ENCODE measurements at places on chromosomes 1 and 21.
A peak's percentile ranks its signal among the peaks of the same experiment; 100 is the strongest.

- peak; percentile 94 for DNase-seq
Measured at GRCh38 chr1:153626904-153627714, at the start of gene S100A13. Gene S100A13 (minus strand): TSS chr1:153627505. CDS start chr1:153626472, 1,033 bp downstream.

DNA sequence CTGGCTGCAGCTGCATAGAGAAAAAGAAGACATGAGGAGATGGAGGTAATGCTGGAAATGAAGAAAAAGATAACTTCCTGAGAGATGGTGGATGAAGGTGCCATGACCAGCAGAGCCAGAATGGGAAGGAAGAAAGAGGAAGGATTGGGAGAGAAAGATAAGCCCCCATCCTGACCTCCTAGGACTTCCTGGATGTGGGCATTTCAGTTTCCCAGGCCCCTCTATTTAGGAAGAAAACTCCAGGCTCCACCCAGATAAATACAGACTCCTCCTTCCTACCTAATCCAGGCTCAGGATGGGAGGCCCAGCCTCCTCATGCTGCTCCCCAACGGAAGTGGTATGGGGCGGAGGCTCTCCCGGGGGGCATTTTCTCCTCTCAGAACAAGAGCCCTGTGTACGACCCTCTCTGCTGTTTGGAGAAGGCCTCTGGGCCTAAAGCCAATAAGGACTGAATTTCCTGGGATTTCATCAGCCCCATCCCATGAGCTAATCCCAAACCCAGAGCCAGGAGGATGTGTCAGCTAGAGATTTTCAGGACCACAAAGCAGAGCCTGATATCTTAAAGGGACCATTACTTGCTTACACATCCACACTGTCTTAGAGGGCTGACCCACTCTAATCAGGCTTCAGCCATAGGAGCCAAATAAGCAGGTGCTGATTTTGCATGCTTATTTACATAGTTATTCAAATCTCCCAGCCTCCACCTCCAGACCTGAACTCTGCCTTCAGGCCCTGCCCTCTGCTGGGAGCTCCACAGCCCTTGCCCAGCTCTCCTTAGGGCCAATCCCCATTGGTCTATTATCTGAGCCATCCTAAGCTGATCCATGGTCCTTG, 5.1 kb upstream of the ARHGEF2 start:
- DNase-seq, result peak; percentile 95

GRCh38 chr1:186304982-186305949, 69.8 kb downstream of the TPR start:
- peak; percentile 71 for DNase-seq

- no peak for DNase-seq
Measured at GRCh38 chr1:37100310-37100709, 66.0 kb upstream of the GRIK3 start.

DNA sequence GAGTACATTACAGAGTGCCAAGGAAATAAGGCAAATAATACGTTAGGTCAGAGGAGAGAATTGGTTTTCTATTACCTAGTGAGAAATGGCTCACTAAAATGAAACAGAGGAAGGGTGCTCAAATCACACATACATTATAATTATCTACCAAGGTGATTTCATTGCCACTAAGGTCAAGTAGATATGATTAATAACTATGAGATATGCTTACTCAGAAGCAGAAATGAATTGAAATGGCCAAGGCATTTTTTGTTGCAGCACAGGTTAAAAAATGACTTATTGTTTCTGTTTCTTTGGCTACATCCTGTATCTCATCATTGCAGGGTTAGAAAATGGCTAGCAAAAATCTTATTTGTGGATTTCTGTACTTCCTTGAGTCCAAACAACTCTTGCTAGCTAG, 154.5 kb upstream of the GORAB start:
- no peak for DNase-seq

- DNase-seq, result no peak
Measured at GRCh38 chr1:117623141-117623540, 17.3 kb downstream of the TENT5C start.

GRCh38 chr21:26982767-26983166, 15.9 kb upstream of the ADAMTS5 start:
- DNase-seq, result peak; percentile 81

GRCh38 chr1:4164965-4165364, 264.9 kb upstream of the C1orf174 start:
- no peak for DNase-seq

- DNase-seq, result peak; percentile 58
Measured at GRCh38 chr1:183025782-183026774, 2.9 kb downstream of the LAMC1 start.

GRCh38 chr1:121471523-121471922, 286.7 kb downstream of the SRGAP2C start:
- DNase-seq, result no peak

GRCh38 chr1:208974717-208975116, 608.8 kb upstream of the CAMK1G start:
- no peak for DNase-seq

DNA sequence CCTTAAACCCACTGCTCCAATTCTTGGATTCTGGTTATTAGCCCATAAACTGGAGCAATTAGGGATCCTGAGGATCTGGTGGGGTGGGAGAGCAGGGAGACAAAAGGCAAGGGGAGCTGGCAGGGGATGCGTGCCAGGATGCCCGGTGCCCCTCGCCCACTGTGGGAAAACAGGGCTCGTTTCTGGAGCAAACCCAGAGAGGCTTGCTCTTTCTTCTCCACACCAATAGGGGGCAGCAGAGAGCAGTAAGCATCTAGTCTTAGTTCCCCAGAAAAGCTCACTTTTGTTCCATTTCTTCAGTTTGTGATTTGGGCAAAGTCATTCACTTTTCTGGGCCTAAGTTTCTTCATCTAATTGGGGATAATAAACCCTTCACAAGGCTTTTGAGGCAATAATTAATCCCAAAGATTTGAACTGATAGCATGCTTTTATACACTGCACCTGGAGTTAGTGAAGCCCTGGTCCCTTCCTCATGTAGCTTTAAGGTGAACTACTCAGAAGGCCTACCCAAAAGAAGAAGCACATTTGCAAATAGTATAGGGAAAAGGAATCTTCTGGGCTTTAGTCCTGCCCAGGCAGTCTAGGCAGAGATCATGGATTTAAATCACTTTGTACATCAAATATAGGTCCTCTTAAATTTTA, 160.6 kb upstream of the USP24 start:
- DNase-seq, result peak; percentile 41

DNA sequence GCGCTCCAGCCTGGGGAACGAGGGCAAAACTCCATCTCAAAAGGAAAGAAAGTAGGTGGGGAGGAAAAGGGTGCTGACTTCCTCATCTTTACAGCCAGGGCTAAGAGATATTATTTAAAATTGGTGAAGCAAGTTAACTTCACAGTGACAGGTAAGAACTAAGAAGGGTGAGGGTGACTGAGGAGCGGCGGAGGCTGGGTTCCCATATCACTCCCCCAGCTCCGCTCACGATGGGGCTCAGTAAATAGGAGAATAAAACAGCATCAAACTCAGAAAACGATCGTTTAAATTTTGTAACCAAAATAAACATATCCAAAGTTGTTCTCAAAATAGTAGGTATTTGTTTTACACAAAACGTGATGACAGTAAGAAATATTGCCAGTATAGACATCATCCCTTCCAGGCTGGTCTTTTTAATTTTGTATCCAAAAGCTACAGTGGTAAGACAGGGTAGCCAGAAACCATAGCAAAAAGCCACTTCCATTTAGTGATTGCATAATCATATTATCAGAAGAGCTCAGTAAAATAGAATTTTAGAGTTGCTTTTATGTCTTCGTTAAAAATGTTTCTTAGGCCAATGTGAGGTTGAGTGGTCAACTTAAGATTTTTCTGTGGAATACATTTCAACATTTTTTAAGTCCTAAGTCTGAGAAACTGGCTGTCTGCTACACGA, 26.2 kb upstream of the ADARB1 start:
- DNase-seq, result no peak

- DNase-seq, result no peak
Measured at GRCh38 chr1:76867342-76868130, at the start of gene ST6GALNAC5. Gene ST6GALNAC5 (plus strand): TSS chr1:76867480.

GRCh38 chr21:45874716-45875415, 106.7 kb upstream of the COL6A1 start:
- peak; percentile 84 for DNase-seq

GRCh38 chr1:47418681-47419325, 2.7 kb downstream of the FOXE3 start:
- DNase-seq, result no peak

DNA sequence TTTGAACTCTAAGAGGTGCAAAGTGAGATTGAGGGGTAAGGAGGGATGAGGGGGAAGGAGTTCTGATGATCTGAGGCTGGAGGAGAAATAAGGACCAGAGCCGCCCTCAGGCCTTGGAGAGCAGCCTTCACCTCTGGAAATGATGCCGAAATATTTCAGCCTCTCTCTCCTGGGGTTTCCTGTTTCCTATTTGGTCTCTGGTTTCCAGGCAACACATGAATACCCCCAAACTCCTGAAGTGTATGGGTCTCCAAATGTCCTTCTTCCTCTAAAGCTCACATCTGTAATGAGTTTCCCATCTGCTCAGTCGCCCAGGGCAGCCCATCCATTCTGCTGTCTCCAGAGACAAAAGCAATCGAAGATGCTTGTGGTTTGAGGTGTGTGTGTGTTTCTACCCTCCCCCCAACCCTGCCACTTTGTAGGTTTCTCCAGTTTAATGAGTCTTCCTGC, 52.0 kb upstream of the FAM20B start:
- no peak for DNase-seq

GRCh38 chr21:36719614-36720013, 20.7 kb downstream of the SIM2 start:
- DNase-seq, result no peak

- no peak for DNase-seq
Measured at GRCh38 chr1:173302890-173303829, 96.0 kb upstream of the TNFSF4 start.

- no peak for DNase-seq
Measured at GRCh38 chr1:218165701-218166114, 119.4 kb upstream of the RRP15 start.

DNA sequence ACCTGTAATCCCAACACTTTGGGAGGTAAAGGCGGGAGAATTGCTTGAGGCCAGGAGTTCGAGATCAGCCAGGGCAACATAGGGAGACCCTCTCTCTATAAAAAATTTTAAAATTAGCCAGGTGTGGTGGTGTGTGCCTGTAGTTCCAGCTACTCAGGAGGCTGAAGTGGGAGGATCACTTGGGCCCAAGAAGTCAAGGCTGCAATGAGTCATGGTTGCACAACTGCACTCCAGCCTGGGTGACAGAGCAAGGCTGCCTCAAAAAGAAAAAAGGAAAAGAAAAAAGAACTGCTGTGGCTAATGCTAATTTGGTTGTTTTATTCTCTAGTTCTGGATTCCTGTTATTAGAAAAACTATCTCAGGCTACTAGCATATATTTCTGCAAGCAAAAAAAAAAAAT, 29.8 kb downstream of the DBT start:
- peak; percentile 11 for DNase-seq

DNA sequence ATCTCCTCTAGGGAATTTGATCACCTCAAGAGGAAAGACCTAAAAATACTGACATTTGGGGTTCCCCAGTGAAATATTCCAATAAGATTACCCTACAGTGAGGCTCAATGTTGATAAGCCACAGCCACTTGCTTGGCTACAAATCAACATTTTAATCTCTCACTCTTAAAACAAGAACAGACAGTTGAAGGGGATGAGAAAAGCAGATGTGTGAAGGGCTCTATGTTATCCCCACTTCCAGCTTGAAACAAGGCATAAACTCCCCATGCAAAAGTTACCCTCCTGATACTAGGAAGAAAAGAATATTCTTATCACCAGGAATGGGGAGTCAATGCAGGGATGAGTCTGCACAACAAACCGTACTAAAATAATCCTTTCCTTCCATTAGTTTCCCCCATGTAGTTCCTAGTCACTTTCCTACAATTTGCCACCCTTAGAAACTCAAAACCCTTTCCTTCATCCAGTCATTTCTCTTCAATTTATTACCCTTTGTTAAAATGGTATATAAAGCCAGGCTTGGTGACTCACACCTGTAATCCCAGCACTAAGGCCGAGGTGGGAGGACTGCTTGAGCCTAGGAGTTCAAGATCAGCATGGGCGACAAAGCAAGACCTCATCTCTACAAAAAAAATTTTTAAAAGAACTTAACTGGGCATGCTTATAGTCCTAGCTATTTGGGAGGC, 29.5 kb downstream of the LPGAT1 start:
- DNase-seq, result no peak

DNA sequence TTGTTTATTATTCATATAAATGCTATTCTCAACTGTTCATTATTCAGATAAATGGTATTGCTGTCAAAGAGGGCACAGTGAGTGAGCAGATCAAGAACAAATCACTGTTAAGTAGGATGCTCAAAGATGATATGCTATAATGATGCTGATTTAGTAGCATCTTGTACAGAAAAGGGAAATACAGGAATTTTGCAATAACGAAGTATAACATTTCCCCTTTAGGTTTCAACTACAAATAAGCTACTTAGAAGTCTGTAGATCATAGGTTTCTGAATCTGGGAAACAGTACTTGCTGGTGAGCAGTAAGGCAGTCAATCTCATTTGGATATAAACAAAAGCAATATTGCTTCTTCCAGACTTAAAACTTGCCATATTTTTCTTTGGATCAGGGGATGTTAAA, 27.3 kb upstream of the RCOR3 start:
- DNase-seq, result no peak

GRCh38 chr1:94247138-94248094, 10.0 kb upstream of the ARHGAP29 start:
- DNase-seq, result peak; percentile 41

DNA sequence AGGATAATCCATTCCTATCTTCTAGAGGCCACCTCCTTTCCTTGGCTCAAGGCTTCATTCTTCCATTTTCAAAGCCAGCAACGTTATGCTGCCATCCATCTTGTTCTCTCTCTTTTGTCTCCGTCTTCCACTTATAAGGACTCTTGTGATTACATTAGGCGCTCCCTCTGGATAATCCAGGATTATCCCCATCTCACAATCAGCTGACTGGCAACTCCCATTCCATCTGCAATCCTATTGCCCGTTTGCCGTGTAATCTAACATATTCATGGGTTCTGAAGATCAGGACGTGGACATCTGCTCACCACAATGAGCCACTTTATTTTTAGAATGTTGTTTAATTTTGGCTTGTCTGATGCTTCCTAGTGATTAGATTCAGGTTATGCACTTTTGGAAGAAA, 89.3 kb downstream of the EBNA1BP2 start:
- no peak for DNase-seq

GRCh38 chr1:46062651-46063319, 69.6 kb downstream of the PIK3R3 start:
- no peak for DNase-seq

DNA sequence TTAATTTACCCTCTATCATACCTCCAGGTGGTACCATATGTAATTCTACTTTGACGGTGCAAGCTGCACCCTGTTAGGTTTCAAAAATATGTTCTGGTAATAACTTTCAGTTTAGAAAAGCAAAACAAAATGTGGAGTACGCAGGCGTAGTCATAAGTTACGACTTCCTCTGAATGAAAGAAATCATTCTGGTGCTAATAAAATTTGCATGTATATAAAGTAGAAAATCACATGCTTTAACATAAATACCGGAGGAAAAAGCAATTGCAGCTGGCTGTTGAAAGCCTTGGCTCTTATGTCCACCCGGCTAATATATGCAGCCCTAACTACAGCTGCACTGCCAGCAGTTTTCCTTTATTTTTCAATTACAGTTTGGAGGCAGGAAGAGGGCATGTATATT, 65.2 kb upstream of the TMPRSS15 start:
- DNase-seq, result no peak
